ENCODE measurements at places on chromosomes 4 and X.

DNA sequence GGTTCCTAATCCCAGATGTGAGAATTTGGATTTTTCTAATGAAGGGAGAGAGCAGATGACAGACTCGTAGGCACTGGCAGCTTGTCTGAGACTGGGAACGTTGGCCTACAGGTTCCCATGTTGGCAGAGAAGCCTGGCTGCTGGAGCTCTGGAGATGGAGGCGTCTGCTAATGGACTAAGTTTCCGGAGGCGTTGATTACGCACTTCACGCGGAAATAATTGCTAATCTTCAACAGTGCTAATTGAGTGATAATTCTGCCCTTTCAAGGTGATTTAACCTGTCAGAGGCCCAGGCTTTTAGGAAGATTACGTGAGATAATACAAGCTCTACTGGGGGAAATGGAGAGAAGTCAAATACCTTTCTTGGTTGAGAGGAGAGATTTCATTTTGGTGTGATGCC lies 77.4 kb downstream of the PSAPL1 start:
- DNase-seq, result no peak

GRCh38 chr4:142040043-142040442 lies 403.7 kb downstream of the IL15 start:
- DNase-seq, result no peak

- no peak for DNase-seq
These were observed 3.5 kb downstream of the ADH6 start for GRCh38 chr4:99215521-99215920.

DNA sequence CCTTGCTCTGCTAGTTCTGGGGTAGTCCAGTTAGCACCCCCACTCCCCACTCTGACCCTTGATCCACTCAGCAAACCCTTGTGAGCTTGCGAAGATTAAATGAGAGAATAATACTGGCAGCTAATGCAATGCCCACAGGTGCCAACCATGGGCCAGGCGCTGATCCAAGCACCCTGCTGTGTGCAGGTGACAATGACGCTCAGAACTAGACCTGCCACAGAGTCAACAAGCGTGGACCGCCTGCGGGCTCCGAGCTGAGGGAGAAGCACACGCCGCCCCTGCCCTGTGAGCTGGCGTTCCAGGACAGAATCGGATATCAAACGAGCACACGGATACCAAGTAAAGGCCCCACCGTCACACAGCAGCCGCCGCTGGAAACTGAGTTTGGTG lies 129.2 kb downstream of the FAM53A start:
- no peak for DNase-seq

DNA sequence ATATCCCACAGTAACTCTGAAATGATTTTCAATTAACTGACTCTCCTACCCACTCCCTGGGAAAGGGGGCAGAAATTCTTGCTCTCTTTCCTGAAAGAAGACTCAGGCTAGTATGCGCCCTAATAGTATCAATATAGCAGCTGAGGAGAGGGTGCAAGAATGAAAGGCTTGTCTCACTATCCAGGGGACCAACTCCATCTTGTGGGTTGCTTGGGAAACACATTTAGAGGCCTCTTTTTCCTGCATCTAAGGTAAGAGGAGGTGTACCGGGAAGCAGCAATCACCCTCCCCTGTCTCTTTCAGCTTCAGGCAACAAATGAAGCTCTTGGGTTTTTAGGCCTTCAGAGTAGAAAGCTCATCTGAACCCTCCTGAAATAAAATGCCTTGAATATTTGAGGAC lies 11.3 kb downstream of the TMEM255A start:
- no peak for DNase-seq

GRCh38 chr4:189613207-189613606 lies 327.5 kb upstream of the FRG1 start:
- no peak for DNase-seq

DNA sequence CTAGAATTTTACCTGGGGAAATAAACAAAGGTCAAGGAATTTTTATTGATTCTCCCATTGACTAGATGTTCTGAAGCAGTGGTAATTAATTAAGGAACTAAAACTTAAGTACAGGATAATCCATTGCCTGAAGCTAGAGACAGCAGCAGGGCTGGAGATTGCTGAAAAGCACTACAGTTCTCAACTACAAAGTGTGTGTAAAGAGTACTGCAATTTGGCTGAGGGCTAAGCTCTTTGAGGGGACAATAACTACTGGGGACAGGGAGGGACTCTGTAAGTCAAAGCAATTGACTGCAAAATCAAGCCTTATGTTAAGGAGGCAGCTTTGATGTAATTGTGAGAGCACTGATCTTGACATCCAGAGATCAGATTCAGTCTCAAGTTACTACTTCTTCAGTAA lies 260.4 kb downstream of the GALNTL6 start:
- no peak for DNase-seq

- DNase-seq, result no peak
These were observed 55.9 kb downstream of the EIF4E start for GRCh38 chr4:98873059-98873458.

DNA sequence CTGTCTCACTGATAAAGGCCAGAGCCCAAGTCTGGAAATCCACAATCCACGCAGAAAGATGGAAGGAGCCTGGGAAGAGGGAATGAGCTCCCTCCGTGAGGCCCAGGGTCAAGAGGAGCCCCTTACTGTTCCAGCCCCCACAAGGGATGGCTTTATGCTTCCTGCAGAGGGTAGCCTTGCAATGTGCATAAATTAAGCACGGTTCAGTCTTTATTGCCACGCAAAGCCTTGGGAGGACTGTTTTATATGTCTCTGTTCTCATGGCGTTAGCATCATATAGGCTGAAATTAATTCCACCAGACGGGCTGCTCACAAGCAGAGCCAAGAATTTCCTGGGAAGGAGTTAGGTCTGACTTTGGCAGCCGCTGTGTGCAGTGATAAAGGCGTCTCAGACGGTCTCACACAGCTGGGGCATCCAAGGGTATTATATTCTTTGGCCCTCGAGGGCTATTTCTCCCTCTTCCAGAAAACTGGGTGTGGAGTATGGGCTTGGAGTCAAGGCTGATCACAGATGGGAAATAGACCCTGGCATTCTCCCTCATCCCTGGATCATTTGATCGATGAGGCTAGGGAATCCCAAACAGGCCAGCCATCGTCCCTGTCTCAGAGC lies 38.5 kb downstream of the CYTL1 start:
- no peak for DNase-seq
